AG10803 (cell line): ENCODE measurements at places on chromosomes 13 and 19.

- DNase-seq = no peak
Observed at GRCh38 chr13:99027260-99027659, 49.4 kb upstream of the DOCK9 start.

DNA sequence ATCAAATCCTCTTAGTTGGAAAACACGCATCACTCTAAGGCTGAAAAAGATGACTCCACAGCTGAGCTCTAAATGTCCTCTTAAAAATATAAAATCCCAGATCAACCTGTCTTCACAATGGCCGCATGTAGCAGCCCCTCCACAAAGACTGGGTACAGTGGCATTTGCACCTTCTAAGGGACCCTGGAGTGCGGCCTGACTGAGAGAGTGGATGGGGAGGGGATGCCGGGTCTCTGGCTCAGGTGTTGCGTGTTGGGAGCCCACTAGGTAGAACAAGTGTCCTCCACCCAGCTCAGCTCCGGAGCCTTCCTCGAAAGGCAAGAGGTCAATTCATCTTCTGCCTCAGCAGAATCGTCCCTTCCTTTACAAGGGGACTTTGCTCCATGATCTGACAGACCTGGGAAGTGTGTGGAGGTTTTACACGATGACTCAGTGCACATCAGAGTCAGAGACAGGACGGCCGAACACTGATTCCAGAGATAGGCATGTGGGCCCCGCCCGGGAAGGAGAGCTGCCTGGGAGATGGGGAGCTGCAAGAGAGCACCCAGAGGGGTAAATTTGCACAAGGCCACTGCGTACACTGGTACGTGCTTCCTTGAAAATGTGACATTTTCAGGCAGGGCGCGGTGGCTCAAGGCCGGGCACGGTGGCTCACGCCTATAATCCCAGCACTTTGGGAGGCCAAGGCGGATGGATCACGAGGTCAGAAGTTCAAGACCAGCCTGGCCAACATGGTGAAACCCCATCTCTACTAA, 23.5 kb upstream of the SLC15A1 start:
- DNase-seq = peak; percentile 48

GRCh38 chr19:19460258-19460731, 54.8 kb downstream of the GATAD2A start:
- no peak for DNase-seq

GRCh38 chr19:49843265-49843664, 7.7 kb upstream of the PTOV1 start:
- DNase-seq = no peak

GRCh38 chr13:22095794-22096193, 424.9 kb downstream of the FGF9 start:
- no peak for DNase-seq
